Amniotic epithelial cell (primary cell): ENCODE measurements at places on chromosomes 3 and 15.

DNA sequence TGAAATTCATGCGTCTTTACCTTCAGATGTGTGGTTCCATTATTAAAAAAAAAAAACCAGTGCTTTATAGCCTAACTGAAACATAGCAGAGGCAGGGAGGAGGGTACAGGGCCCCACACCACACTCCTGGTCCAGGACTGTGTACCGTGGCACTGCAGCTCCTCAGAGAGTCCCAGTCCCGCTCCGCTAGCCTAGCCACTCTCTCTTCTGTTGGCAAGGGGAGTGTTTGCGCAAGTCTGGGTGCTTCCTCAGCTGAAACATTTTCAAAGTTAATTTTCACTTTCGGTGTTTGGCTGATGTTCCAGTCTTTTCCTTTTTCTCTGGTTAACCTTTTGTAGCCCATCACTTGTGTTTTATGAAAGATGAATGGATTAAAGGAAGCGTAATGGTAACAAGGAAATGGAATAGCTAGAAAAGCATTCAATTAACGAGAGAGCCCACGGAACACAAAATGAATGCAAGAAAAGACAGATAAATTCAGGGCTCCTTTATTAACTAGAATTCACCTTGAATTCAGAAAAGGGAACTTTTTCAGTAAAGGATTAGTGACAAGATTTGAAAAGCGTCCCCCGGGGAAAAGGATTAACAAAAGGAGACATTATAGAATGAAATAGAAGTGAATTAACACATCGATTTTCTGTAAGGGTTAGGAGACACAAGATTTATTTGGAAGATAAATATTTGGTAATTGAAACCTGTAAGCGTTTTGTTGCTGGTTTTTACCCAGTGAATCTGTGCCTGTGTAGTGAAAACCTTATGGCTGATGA lies 177.0 kb downstream of the CACNA2D3 start:
- no peak for DNase-seq

DNA sequence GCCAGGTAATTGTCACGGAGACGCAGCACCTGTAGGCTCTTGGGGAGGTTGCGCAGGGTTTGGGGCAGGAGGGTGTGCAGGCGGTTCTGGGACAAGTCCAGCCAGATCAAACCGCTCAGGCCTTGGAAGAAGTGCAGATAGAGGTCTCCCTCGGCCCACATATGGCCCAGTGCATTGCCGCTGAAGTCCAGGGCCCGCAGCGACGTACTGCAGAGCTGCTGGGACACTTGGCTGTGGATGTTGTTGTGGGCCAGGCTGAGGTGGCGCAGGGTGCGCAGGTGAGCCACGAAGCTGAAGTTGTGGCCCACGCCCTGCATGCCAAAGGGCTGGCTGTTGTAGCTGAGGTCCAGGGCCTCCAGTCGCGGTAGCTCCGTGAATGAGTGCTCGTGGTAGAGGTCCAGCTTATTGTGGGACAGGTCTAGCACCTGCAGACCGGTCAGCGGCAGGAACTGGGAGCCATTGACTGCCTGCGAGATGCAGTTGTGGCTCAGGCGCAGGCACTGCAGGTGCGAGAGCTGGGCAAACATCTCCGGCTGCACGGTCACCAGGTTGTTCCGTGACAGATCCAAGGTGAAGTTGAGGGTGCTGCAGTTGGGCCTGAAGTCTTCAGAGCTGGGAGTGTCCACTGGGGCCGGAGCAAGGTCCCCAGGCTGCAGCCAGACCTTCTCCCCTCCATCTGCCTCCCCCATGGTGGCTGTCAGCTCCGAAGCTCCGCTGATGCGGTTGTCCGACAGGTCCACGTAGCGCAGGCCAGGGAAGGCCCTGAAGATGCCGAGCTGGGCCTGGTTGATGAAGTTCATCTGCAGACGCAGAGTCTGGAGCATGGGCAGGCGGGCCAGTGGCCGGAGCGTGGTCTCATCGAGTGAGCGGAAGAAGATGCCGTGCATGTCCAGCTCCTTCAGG lies 2.9 kb downstream of the TLR9 start:
- DNase-seq = no peak

GRCh38 chr3:535566-536416 lies 339.2 kb downstream of the CHL1 start:
- DNase-seq = peak; percentile 46

DNA sequence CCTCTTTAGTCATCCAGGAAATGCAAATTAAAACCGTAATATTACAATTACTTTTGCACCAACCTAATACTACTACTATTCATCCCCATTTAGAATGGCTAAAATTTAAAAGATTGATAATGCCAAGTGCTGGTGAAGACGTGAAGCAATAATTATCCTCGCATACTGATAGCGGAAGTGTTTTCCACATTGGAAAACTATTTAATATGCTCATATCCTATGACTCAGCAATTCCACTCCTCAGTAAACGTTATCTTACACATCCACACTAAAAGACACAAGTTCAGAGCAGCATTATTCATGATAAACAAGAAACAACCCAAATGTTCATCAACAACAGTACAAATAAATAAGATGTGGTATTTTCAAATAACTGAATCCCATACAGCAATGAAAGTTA lies 70.6 kb downstream of the VPS13C start:
- peak; percentile 40 for DNase-seq

DNA sequence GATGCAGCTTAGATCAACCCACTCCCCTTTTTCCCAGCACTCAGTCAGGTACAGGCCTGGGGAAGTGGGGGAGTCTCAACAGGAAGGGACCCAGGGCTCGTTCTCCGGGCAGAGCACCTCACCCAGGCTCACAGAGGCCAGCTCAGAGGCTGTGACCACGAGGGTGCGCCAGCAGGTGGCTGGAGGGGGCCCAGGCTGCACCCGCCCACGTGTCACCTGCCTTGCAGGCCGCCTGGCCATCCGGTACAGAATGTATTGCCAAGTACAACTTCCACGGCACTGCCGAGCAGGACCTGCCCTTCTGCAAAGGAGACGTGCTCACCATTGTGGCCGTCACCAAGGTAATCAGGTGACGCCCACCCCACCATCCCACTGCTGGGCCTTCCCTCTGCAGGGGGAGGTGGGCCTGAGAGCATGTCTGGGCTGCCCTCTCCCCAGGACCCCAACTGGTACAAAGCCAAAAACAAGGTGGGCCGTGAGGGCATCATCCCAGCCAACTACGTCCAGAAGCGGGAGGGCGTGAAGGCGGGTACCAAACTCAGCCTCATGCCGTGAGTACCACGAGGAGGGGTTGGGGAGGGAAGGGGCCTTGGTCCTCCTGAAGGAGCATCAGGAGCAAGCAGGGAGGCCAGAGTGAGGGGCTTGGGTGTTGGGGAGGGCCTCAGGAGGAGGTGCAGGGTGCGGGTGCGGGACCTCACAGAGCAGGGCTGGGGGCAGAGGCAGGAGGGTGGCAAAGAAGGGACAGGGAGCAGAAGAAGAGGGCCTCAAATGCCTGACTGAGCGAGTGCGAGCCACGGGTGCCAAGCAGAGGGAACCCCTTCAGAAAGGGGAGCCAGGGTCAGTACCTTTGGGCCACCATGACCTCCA lies 14.0 kb upstream of the LMAN1L start:
- DNase-seq = no peak

DNA sequence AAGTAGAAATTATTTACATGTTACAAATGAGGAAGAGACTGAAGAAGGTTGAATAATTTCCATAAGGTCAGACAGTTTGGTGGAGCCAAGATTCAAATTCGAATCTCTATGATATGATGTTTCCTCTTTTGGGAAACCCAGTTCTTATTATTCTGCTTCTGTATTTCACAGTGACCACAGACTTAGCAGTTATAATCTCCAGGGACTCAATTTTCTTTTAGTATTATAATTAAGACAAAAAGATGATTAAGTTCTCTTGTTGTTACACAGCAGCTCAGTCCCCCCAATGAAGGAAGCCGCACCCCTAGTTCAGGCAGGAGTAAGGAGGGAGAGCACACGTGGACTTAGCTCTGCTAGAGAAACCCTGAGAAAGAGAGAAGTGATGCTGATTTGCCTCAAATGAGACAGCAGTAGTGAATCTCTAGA lies 130.6 kb downstream of the CCNL1 start:
- DNase-seq = no peak

DNA sequence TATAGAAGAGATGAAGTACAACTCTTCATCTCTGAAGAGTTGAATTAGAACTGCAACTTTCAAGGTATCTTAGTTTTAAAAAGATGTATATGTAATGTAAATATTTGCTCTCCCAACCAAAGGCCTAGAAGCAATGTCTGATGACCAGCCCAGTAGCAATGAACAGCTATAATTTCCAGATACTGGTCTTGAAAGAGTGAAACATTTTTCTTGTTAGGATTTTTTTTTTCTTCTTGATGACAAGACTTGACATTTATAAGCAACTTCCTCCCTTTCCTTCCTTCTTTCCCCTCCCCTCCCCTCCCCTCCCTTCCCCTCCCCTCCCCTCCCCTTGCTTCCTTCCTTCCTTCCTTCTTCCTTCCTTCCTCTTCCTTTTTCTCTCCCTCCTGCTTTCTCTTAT lies 423.4 kb downstream of the ZIC1 start:
- DNase-seq = no peak

DNA sequence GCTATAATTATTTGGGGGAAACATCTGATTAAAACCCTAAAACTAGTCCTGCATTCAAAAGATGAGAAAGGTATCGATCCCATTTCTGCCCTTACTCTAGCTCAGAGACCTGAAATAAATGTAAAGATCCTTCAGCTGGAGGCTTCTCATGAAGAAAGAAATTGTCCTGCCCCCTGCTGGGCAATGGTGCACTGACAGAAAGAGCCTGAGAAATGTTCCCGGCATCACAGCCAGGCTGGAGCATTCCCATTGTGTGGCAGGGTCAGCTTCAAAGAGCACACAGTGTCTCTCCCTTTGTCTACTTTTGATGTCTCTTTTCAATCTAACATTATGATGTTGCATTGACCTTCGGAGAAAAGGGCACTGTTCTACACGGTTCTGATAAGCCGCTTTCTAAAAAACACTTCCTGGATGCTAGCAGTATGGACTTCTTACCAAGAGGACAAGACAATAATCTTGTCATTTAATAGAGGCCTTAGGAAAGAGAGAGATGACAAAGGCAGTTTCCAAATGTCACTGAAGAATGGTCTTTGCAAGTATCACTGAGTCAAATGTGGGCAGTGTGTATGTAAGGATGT lies 287.5 kb downstream of the MAGI1 start:
- peak; percentile 27 for DNase-seq

DNA sequence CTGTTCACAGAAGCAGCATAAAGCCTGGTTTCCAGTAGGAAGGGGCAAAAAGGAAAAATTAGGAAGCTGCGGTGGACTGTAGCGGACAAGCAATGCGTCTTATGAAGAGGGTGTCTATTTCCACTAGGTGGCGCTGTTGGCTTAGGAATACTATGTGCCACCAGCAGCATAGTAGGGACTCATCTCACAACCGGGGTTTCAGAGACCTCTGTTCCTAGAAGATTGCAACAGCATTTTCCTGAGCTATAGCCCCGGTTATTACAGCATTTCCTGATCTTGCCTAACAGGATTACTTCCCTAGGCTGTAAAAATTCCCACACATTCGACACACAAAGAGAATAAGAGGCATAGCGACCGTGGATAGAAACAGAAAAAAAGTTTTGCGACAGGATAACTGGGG lies 683.0 kb downstream of the TBL1XR1 start:
- DNase-seq = peak; percentile 63
